ENCODE measurements at places on chromosomes 2 and 18.

DNA sequence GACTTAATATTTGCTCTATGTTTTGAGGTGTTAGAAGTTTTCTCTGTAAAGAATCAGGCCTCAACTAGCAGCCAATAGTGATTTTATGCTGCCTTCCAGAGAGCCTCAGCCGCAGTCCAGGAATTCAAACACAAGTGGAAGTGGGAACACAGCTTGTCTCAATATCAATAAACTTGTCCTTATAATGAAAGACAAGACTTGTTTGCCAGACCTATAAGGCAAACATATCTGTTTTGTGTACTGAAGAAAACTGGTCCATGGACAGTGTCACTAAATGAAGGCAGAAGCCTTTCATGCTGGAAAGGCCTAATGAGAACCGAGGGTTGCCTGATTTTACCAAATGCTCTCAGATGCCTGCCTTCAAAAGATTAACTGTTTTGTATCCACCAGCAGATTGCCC is 182.2 kb downstream of the EPHA4 start:
- DNase-seq: no peak

GRCh38 chr2:218219934-218220333 is 2.9 kb downstream of the ARPC2 start:
- DNase-seq: no peak

- DNase-seq: no peak
Measured at GRCh38 chr2:206198677-206199076, 39.0 kb downstream of the EEF1B2 start.

DNA sequence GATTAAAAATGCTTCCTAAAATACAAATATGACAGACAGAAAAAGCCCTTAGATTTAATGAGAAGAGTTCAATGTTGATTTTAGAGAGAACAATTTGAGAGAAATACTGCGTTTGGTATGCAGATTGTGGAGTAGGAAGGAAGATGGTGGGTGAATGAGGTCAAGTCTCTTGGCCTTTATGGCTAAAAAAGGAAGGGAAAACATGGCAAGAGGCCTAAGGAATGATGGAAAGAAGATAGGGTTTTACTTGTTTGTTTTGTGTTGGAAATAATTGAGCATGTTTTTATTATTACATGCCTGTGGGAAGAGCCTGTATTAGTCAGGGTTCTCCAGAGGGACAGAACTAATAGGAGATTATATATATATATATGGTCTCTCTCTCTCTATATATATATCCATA is 318.1 kb downstream of the TRIB2 start:
- no peak for DNase-seq

DNA sequence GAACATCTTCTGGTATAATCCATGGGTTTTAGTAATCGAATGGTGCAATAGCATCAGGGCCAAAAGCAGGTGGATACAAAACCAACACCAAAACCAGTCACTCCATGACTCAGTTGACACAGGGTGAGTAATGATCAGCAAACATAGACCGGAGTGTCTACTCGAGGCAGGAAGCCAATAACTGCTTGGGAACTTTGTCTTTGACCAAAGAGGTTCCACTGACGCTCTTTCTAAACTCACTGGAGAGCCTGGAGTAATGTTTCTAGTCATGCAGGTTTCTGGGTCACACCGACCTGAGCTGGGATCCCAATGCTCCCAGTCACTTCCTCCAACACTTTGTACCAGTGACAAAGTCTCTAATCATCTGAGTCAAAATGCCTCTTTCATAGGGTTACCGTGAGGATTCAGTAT is 30.9 kb downstream of the MREG start:
- DNase-seq: no peak

DNA sequence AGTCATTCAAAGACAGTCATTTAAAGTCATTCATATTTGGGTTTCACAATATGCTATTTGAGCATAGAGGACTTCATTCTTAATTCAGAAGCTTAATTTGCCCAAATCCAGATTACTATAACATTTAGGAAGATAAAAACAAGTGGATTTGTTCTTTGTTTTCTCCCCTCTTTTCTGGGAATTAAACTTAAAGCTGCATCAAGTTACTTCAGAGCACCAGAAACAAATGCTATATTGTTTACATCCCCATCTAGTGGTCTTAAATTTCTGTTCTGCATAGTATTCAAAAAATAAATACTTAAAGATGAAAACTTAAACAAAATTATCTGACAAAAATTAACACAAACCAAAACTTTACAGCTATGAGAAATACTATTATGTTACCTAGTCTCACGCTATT is 34.7 kb upstream of the MARCHF7 start:
- no peak for DNase-seq

DNA sequence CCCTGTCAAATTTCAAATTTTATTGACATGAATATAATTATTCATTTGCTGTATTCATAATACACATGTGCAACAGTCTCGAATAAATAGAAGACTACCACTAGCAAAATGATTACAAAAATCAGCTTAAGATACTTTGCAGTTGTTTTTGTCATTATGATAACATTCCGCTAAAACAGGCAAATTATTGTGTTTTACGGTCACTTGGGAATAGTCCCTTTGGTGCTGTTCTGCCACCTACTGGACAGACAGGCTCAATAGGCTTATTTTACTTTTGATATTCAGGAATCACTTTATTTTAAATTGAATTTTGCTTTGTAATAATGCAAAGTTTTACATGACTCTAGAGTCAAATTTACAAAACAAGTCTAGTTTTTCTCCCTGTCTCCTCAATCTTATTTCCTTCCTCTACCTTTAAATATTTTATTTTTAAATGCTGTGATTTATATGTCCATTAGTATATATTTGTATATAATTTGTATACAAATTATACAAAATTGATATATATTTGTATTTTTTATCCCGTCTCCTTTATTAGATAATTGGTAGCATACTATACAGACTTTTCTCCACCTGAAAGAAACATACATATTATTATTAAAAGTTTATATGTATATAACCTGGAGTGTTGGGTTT is 456.3 kb downstream of the DLGAP1 start:
- DNase-seq: no peak

DNA sequence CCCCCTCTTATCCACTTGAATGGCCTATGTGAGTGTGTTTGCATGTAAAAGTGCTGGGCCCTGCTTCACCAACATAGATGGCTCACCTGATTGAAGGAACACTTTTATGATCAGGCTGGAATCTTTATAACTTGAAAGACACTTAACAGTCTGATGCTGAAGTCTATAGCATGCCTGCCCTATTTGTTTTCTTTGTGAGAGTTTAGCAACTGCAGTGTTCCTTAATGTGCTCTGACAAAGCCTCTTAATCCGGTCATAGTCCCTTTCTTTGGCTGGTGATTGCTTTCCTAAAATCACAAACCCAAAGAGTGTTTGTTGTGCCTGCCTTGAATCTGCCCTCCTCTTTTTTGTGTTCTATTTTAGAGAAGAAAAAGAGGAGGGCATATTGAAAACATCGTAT is 1382.8 kb upstream of the CELF4 start:
- DNase-seq: no peak

DNA sequence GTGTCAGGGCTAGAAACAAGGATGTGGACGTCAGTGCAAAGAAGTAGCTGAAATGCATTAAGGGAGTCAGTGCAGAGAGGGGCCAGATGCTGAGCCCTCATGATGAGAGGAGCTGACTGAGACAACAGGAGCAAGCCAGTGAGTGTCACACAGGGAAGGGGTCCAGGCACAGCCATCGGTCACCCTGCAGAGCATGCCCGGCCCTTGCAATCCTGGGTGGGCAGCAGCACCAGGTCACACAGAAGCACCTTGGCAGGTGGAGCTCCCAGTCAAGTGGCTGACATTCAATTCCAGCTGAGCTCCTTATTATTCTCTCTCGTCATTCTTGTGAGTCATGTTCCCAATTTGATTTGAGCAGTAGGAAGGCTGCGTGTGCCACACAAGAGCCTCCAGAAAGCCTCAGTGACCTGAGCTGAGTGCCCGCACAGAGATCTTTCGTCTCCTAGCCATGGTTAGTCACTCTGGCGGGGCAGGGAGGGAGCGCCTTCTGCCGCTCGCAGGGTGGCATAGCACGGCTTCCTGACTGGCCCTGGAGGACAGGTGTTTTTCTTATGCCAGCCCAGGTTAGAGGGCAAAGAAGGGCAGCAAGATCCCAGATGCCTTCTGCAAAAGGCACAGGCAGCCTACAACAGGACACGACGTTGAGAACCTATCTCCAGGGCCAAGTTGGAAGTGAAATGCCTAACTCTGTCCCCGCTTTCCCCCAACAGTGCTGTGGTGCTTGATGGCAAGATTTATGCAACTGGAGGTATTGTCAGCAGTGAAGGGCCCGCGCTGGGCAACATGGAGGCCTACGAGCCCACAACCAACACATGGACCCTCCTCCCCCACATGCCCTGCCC is 220.9 kb downstream of the ATAD2B start:
- no peak for DNase-seq

GRCh38 chr2:9813312-9814128 is 29.8 kb upstream of the TAF1B start:
- DNase-seq: peak; percentile 29

- no peak for DNase-seq
Measured at GRCh38 chr2:42769583-42770287, 5.8 kb upstream of the OXER1 start.

DNA sequence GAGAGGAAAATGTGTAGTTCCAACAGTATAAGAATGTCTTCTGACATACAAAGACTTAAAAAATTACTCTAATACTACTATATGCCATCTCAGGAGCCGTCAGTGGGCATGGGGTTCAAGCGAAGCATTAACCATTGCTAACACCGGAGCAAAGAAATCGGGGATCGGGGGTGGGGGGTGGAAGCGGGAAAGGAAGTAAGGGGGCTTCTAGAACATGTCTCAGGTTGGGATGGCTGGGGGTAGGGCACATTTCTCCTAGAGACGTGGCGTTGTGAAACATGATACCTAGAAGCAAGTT is 702 bp downstream of the LMAN1 start:
- no peak for DNase-seq

GRCh38 chr2:53435610-53436009 is 332.0 kb upstream of the CHAC2 start:
- no peak for DNase-seq

- no peak for DNase-seq
Measured at GRCh38 chr2:172256886-172257285, 154.2 kb upstream of the DLX2 start.

- DNase-seq: no peak
Measured at GRCh38 chr2:175864137-175864850, 137.8 kb downstream of the LNPK start.

DNA sequence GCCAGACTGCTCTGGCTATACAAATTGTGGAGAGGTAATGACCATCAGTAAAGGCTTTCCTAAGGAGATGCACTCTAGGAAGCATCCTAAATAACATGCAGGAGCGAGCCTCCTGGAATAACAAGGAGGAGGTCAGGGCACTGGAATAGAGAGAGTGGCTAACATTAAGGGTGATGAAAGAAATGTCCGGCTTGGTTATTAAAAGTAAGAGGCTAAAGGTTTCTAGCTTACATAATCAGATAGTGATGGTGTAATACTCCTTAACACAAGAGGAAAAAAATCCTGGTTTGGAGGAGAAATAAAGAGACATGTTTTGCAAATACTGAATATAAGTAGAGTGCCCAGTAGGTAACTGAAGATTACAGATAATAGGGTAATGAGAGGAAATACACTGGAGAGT is 365.7 kb downstream of the ZEB2 start:
- no peak for DNase-seq

GRCh38 chr18:11849279-11849678 is 1.9 kb upstream of the CHMP1B start:
- DNase-seq: no peak

GRCh38 chr2:240873805-240874714 is 5.4 kb downstream of the AGXT start:
- no peak for DNase-seq

GRCh38 chr2:137950238-137950637 is 14.0 kb upstream of the HNMT start:
- DNase-seq: no peak

DNA sequence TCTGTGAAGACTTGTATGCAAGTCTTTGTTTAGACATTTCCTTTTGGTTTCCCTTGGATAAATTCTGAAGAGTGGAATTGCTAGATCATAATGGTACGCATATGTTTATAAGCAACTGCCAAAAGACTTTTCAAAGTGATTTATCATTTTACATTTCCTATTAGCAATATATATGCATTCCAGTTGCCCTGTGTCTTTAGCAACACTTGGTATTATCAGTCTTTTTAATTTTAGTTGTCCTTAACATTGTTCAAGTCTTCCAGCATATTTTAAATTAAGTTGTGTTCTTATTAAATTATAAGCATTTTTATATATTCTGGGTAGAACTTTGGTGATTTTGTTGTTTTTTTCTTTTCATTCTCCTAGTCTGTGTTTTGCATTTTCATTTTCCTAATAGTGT is 81.8 kb downstream of the EML6 start:
- no peak for DNase-seq

GRCh38 chr2:31319406-31320175 is 85.6 kb downstream of the EHD3 start:
- no peak for DNase-seq

- no peak for DNase-seq
Measured at GRCh38 chr18:9872823-9873222, 12.9 kb upstream of the TXNDC2 start.

DNA sequence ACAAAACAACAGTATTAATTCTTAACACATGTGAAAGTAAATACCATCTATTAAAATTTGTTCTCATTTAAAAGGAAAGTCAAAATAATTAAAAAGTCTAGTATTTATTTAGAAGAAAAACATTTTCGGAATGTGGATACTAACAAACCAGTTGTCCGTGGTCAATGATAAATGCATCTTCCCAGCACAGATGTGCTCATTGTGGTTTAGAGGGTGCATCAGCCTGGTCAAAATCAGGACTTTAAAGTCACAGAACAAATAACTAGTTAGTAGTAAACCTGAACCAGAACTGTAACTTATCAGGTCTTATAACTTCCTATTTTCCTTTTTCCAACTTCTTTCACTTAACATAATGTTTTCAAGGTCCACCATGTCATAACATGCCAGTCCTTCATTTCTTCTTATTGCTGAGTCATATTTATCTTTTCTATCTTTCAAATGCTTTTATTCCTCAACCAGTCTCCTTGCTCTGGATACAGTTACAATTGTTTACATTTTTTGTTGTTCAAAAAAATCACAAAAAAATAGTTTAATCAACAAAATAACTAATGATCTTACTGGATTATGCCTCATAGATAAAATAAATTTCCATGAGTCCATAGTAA is 55.8 kb downstream of the ID2 start:
- DNase-seq: no peak

DNA sequence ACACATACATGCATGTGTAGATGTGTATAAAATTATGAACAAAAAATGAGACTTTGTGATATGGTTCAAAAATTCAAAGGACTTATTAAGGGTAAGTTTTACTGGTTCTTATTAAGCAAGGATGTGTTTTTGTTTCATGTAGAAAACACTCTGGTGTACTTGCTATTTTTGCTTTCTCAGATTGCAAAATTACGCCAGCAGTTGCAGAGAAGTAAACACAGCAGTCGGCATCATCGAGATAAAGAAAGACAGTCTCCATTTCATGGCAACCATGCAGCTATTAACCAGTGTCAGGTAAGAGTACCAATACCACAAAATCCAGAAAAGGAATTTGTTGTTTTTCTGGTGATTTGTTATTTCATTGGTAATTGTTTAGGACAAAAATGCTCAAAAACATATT is 91.3 kb downstream of the FAM117B start:
- no peak for DNase-seq
